NB4 (cell line): ENCODE measurements at places on chromosomes 6 and 20.
A peak's percentile ranks its signal among the peaks of the same experiment; 100 is the strongest.

- DNase-seq = peak; percentile 14
These were observed 41.9 kb downstream of the ZFAND3 start for GRCh38 chr6:37861452-37861851.

- no peak for DNase-seq
These were observed 56.3 kb downstream of the ZHX3 start for GRCh38 chr20:41261260-41261659.

- DNase-seq = peak; percentile 54
These were observed 115.6 kb downstream of the TMEM170B start for GRCh38 chr6:11653028-11653583.

- DNase-seq = no peak
These were observed 36.3 kb upstream of the ADGRG6 start for GRCh38 chr6:142265476-142265875.

DNA sequence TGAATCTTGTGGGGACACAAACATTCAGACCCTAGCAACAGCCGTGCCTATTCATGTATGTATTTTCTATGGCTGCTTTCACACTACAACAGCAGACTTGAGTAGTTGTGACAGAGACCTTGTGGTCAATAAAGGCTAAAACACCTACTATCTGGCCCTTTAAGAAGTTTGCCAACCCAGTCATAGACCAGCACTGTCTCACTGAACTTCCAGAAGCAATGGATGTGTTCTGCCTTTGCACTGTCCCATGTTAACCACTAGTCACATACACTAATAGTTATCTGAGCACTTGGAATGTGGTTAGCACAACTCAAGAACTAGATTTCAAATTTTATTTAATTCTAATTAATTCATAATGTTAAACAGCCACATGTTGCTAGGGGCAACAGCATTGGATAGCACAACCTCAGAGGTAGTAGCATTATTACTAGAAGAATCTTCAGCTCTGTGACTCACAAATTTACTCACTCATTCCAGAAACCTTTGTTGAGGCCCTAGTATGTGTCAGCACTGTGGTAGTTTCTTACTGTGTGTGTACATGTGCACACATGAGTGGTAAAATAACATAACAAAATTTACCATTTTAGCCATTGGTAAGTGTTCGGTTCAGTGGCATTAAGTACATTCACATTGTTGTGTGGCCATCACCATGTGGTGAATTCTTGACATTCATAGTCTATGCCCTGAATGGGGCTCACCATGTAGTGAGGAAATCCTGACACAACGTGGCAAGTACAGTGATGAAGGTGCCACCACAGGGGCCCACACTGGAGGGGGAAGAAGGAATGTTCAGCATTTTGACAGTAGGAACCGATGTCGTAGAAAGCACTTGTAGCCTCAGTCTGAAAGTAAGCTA lies 107.3 kb downstream of the CEP57L1 start:
- DNase-seq = no peak
